Retina (tissue), 1 donor: ENCODE measurements at places on chromosomes 12 and 14.

GRCh38 chr12:131189781-131190180, 236.1 kb downstream of the ADGRD1 start:
- no peak for DNase-seq

- DNase-seq, result no peak
These were observed 490.7 kb downstream of the EGLN3 start for GRCh38 chr14:33460164-33460563.

GRCh38 chr12:120148011-120148410, 31.5 kb upstream of the RAB35 start:
- DNase-seq, result no peak

- no peak for DNase-seq
These were observed 225.4 kb downstream of the GALC start for GRCh38 chr14:87767567-87767901.

DNA sequence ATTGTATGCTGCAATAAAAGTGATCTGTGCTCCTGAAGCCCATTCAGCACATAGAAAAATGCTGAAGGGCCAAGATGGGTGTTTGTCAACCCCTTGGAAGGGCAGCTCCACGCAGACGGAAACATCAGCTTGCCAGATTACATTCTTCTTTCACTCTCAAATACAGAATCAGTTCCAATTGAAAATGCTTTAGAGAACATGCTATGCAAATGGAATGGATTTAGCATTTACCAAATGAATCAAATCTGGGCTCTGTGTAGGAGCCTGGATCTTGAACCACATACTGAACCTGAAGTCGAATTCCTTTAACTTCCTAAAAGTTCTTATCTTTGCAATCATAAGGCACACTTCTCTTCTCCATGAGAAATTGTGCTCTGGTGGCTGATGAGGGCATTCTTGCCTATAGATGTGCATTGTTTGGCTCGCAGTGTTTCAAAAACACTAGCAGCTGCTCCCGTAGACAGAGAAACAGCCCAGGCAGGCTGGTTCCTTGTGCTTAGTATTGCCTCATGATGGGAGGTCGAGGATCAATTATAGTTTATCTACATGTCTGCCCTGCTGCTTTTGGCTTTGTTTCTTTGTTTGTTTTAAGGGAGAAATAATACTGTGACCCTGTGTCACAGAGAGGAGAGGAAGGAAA, 489.8 kb upstream of the FLRT2 start:
- peak; percentile 40 for DNase-seq

- DNase-seq, result peak; percentile 65
These were observed 121.7 kb downstream of the PPM1H start for GRCh38 chr12:62813031-62813829.

GRCh38 chr14:38556252-38556651, 300.4 kb upstream of the CLEC14A start:
- no peak for DNase-seq
